ENCODE measurements at places on chromosomes 6 and 20.
A peak's percentile ranks its signal among the peaks of the same experiment; 100 is the strongest.

DNA sequence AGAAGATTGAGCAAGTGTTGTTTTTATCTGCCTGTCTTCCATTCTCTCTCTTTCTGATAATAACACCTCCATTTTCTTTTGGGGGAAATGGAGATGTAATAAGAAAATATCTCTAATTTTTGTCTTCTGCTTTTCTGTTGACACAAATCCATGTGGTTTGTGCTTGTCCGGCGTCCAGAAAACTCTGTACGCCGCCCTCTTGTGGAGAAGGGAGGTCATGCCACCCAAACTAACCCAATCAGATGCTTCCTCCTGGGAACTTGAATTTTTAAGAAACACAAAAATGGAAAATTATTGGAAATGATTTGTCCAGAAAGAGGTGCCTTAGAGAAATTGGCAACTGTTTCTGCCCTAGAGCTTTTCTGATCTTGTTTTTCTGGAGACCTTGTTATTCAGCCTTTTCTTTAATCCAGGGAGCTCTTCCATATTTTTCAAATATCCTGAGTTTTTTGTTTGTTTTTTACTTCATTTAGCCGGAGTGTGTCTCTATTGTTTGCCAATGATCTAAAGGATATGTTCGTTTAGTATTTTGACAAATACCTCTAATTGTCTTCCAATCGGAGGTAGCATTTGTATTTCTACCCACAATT lies 17.8 kb upstream of the FNDC1 start:
- DNase-seq, result no peak

DNA sequence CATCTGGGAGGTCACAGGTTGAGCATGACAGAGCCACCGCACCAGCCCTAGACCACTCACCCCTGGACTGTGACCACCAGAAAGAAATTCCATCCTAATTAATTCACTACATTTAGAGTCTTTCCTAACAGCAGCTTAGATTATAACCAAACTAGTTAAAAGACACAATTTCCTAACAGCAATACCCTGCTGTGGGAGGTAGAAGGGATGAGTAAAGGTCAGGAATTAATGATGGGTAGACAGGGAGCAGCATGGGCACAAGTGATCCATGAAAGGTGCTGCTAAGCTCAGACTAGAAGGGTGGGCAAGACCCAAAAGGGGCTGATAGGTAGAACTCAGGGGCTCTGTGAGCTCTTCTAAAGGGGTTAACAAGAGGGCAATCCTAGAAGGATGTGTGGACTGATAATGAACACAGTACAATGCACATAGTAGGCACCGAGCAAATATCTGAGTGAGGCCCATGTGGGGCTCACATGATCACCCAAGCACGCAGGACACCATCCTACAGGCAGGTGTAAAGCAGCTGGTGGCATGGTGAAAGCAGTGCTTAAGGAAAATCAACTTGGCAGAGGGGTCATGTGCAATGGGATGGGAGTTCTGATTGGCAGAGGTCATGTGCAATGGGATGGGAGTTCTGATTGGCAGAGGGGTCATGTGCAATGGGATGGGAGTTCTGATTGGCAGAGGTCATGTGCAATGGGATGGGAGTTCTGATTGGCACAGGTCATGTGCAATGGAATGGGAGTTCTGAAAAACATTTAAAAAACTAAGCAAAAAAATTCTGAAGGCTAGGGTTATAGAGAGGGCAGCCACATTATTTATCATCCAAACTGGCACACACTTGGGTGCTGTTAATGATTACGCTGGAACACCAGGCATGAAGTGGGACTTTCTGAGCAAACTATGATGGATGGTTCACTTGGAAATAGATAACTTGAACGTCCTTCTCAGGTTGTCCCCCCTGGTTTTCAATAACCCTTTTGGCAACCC lies 188.2 kb upstream of the FOXQ1 start:
- DNase-seq, result peak; percentile 22

- no peak for DNase-seq
Observed at GRCh38 chr6:126696921-126697693, 357.2 kb downstream of the CENPW start.

GRCh38 chr6:134315974-134316441 lies 1.9 kb downstream of the SGK1 start:
- DNase-seq, result no peak

DNA sequence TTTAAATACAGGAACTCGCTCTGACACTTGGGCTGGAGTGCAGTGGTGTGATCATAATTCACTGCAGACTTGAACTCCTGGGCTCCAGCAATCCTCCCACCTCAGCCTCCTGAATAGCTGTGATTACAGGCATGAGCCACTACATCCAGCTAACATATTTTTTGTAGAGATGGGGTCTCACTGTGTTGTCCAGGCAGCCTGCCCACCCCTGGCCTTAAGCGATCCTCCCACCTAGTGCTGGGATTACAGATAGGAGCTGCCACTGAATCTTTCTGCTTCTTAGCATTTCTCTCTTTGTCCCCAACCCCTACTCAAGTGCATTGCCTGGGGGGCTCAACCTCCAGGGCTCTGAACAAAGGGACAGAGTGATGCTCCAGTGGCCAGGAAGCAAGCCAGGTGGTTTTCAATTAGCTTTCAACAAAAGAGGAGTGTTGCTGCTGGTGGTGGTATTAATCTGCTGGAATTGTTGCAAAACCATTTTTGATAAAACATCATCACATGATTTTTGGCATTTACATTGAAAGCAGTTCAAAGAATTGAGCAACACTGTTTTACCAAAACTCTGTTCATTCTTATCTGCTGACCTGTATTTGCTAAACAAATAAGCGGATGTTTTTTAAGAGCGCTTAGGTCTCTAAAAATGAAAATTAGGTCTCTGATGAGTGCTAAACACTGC lies 40.4 kb upstream of the BPIFA2 start:
- DNase-seq, result no peak

- DNase-seq, result peak; percentile 73
Observed at GRCh38 chr20:15992564-15992963, 580.7 kb downstream of the KIF16B start.

DNA sequence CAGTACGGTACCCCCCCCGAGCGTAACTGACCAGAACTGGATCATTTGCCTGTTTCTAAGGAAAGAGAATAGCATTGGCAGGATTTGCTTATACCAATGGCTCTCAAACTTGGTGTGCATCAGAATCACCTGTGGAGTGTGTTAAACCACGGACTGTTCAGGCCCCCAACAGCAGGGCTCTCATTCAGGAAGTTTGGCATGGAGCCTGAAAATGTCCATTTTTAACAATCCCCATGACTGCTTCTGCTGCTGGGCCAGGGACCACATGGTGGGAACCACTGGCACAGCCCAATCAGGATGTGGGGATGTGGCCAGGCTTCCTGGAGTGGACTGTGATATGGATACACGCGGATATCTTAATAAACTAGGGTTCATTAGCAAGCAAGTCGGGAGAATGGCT lies 53.9 kb downstream of the GTF2H5 start:
- no peak for DNase-seq

- no peak for DNase-seq
Observed at GRCh38 chr20:11553603-11554002, 364.1 kb upstream of the BTBD3 start.

- no peak for DNase-seq
Observed at GRCh38 chr6:139395891-139396301, 21.4 kb upstream of the CITED2 start.

Data from RCC 7860 (cell line).